ENCODE measurements at places on chromosomes 5 and 9. TPM values are rescaled to one million over a fixed set of nuclear protein-coding genes. Genes with fewer than 3 reads are reported as not detected.

DNA sequence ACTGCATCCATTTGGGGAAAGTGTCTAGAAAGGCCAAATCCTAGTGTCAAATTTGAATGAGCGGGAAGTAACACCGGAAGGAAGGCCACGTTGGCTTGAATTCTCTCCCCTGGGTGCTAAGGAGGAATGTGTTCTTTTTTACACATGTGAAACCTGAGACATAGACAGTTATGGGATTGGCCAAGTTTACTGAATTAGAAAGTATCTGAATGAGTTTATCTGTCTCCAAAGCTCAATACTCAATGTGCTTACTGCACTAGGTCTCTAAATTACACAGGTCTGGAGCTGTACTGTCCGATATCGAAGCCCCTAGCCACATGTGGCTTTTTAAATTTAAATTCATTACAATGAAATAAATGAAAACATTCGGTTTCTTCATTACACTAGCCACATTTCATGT lies 6.0 kb downstream of the DMRT1 start:
- DNase-seq, result no peak

- no peak for DNase-seq
Observed at GRCh38 chr5:145027286-145027685, 807.9 kb downstream of the PRELID2 start.

Gene FGFR4
- total RNA-seq, result 88.4 TPM

DNA sequence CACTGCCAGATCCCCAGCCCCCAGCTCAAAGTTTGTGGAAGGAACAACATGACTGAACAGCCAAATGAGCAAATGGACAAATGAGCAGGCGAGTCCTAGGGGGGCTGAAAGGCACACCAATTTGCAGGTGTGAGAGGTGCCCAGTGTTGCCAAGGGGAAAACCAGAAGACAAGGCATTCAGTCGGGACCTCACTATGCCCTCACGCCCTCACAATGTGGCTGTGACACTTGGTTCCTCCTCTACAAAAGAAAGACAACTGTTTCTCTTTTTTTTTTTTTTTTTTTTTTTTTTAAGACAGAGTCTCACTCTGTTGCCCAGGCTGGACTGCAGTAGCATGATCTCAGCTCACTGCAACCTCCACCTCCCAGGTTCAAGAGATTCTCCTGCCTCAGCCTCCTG lies 28.0 kb downstream of the TNIP1 start:
- no peak for DNase-seq

Gene CLPTM1L
- total RNA-seq, result 102 TPM

GRCh38 chr5:71705421-71705820 lies 13.7 kb upstream of the CARTPT start:
- DNase-seq, result no peak

DNA sequence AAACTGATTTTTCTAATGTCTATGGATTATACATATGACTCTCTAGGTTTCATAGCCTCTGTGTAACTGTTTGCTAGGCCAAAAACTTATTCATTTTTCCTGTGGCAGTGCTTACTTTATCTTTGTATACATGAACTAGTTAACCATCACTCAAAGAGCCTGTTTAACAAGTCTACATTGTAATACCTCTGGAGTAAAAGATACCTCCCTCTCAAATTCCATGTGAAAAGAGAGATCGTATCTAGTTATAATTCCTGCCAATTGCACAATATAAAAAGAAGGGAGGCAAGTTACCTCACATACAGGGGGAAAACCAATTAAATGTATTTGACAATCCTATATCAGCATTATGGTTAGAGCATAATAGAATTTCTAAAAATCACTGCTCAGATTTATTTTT lies 271.9 kb upstream of the ST8SIA4 start:
- no peak for DNase-seq

- DNase-seq, result no peak
Observed at GRCh38 chr9:79013715-79014610, 557.8 kb upstream of the TLE4 start.

Gene SPAG8
- 0.37 TPM for total RNA-seq

Gene IFNK
- not detected for total RNA-seq

Gene SREK1
- total RNA-seq, result 37.0 TPM

Gene PCDHGA8
- 1.4 TPM for total RNA-seq

Gene BTNL3
- total RNA-seq, result not detected

DNA sequence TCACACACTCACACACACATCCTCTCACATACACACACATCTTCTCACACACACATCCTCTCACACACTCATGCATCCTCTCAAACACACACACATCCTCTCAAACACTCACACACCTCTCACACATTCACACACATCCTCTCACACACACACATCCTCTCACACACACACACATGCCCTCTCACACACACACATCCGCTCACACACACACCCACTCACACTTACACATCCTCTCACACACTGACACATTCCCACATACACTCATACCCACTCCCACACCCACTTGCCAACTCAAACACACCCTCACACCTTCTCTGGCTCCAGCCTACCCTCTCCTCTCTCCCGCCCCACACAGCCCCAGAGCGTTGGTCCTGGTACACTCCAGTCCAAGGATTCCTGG lies 127.9 kb upstream of the SLC30A5 start:
- no peak for DNase-seq

DNA sequence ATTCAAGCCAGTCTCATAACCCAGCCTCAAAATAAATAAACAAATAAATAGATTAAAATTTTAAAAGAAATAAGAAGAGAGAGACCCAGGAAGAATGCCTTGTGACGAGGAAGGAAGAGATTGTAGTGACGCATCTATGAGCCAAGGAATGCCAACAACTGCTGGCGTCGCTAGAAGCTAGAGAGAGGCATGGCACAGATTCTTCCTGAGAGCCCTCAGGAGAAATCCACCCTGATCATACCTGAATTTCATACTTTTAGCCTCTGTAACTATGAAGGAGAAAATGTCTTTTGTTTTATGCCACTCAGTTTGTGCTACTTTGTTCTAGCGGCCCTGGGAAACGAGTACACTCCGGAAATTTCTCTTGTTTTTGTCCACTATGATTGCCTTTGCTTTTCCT lies 103.9 kb downstream of the C9orf50 start:
- no peak for DNase-seq

DNA sequence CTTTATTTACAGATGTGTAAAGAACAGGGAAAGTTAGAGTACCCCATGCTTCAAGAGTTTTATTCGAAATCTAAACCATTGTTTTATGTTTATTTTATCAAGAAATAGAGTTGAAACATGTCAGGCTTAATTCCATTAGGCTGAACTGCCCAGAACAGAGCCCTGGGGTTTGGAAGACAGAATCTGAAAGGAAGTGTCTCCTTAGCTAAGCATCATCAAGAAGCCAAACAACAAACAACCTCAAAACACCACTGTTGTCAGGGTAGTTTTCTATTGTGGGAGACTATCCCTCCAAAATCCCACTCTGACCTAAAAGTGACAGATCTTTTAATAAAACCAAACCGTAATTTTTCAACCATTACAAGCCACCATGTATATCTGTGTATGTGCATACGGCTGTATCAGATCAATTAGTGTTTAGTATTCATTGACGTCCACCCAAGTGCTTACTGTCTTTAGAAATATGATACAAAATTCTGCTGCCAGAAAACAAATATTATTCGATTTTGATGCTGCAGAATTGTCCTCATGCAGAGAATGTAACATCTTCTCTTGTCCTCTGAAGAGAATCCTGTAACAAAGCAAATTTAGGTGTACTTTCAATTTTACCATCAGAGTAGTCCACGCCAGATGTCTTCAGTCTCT lies 271.9 kb upstream of the TMEM161B start:
- no peak for DNase-seq

Gene SHISAL2B
- total RNA-seq, result 8.6 TPM

DNA sequence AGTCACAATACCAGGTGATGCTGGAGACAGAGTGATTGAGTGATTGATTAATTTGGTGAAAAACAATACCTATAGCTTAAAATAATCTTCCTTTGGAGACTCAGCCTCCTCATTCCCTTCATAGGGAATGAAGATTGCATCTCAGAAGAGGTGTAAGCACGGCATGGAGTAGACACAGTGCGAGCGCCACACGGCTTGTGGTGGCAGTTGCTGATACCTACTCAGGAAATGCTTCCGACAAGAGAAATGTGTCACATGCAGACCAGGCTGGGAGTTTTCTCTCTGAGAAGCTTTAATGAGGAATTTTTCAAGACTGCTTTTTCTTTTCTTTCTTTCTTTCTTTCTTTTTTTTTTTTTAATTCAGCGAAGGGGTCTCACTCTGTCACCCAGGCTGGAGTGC lies 211.8 kb upstream of the OTULINL start:
- no peak for DNase-seq

DNA sequence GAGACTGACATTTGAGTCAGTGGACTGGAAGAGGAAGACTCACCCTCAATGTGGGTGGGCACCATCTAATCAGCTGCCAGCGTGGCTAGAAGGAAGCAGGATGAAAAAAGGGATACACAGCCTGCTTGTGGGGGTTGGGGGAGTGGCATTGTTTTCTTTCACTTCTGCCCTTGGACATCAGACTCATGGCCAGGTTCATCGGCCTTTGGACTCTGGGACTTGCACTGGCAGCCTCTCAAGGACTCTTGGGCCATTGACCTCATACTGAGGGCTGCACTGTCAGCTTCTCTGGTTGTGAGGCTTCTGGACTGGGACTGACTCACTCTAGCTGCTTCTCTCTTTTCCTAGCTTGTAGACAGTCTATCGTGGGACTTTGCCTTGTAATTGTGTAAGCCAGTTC lies 374.9 kb downstream of the TLE1 start:
- no peak for DNase-seq

DNA sequence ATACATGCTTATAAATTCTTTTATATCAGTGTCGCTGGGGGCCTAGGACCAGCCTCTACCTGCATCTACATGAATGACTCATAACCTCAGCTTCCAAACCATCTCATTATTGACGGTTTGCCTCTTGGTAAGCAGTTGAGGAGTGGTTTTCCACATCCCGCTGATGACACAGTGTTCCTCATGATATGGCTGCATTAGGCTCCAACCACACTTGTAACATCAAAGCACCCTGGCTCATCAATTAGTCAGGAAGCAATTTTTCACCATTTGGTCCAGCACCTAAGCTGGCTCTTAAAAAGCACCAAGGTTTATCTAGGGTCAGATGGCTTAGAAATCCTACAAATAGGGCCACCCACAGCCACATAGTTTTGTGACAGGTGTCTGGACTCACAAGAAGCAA lies 402.4 kb downstream of the ARHGEF28 start:
- no peak for DNase-seq

DNA sequence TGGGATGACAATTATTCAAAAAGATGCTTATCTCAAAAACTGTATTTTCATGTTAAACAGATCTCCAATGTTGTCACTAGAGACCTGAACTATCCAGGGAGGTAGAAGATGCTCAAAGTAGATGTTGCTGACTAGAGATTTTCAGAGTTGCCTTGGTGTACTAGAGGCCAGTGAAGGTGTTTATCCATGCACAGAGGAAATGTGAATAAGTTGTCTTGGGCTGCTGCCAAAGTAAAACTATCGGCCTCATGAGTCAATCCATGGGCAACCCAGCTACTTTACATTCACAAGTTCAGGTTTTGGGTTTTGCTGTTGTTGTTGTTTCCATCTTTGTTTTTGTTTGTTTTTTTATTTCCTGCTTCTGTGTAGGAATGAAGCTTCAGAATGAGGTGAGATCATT lies 141.1 kb upstream of the RANBP3L start:
- DNase-seq, result no peak

Gene PHYHD1
- 14.1 TPM for total RNA-seq

Gene HRH2
- 9.3 TPM for total RNA-seq

- DNase-seq, result no peak
Observed at GRCh38 chr5:41127967-41128690, 57.0 kb upstream of the MROH2B start.

DNA sequence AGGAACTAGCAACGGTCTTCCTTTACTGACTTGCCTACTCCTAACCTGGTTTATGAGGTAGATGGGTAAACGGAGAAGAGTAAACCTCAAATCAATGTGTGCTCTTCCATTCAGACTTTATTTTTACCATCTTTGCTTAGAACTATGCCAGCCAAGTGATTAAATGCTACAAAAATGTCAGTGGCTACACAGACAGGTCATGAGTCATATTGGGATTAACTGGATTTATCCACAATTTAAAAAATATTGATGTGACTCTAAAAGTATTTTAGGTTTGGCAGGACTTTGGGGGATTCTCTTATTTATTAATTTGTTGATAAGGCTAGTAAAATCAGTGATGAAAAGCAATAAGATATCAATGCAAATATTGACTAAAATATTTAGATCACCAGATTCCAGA lies 275.0 kb downstream of the PLK2 start:
- DNase-seq, result no peak

GRCh38 chr5:175444060-175444904 lies at the start of gene DRD1:
TSS of gene DRD1 (minus strand) at chr5:175444182. CDS start at chr5:175443099, 1,083 bp downstream.
- peak; percentile 95 for DNase-seq

DNA sequence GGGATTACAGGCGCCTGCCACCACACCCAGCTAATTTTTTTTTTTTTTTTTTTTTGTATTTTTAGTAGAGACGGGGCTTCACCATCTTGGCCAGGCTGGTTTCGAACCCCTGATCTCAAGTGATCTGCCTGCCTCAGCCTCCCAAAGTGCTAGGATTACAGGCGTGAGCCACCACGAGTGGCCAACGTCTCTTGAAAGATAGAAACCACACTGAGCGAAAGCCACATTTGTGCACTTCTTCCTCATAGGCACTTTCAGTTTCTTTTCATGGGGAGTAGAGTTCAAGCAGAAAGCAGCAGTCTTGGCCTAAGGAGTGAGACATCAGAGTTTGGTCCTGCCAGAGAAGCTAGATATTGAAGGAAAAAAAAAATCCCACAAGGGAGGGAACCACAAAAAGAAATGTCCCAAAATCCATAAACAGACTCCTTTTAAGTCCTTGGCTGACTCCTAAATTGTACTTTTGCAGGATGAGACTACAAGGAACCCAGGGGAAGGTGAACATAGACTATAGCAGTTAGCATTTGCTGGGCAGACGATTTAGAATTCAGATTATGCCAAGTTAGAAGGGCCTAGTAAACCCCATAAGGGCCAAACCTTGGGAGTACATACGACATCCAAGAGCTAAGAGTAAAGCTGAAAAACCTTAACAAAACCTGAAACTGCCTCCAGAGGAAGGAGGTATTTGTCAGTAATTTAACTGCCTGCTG lies 43.9 kb upstream of the GLIPR2 start:
- no peak for DNase-seq

- DNase-seq, result no peak
Observed at GRCh38 chr5:174991847-174992246, 267.5 kb downstream of the MSX2 start.

Gene PCDHGA1
- 0.84 TPM for total RNA-seq

DNA sequence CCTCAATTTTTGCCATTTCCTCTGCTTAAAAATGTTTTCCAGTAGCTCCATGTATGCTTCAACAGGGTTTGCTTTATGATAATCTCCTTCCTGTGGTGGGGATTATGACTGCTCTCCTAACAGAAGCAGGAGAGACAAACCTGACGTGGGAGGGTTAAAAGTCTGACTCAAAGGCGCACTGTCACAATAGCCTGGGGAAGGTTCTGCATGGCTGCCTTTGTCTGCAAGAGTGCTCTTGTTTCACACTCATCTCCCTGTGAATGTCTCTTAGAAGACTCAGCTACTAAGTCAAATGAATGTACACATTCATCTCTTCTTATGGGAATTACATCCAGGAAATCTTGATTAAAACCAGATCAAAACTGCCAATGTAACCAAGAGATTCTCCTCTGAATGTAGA lies 90.9 kb upstream of the MTAP start:
- DNase-seq, result no peak

Measured in H1 (cell line).